NCI-H2227 treated with DMSO at 0.1 percent for 48 hours (cell line): ENCODE measurements at places on chromosomes 6 and 20.

DNA sequence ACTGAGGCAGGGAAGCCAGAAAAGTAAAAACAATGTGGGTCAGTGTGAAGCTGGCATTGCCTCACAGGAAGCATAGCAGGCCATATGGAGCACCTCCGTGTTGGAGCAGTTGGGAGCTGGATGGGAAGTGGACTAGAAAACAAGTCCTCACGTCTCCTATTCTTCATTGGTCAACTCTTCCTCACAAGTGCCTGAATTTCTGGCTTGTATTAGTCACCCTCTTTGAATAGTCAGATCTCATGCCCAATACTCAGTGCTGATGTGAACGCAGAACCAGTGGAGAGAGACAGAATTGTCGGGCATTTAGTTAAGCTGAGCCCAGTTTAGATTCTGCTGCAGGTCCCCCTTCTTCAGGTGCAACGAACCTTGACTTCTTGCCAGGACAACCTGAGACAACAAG is 22.3 kb upstream of the RSPO3 start:
- DNase-seq, result no peak

DNA sequence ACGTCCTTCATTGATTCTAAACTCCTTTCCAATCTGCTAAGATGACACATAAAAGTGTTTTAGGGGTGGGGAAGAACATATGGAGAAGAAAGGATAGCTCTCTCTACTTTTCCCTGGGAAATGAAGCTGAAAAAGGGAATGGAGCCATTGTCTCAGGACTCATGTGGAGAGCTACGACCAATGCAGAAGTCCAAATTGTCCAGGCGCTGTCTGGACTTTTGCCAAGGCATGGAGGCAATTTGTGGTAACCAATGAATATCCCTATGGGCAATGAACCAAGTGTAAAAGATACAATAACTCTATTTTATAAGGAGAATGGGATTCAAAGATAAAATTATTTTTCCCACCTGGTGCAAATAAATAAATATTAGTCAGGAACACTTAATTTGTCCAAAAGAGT is 16.1 kb downstream of the FBXL4 start:
- DNase-seq, result no peak

- no peak for DNase-seq
These were observed 46.9 kb downstream of the TRAF3IP2 start for GRCh38 chr6:111558690-111559187.

- DNase-seq, result no peak
These were observed 4.5 kb downstream of the PMEPA1 start for GRCh38 chr20:57705127-57705899.

DNA sequence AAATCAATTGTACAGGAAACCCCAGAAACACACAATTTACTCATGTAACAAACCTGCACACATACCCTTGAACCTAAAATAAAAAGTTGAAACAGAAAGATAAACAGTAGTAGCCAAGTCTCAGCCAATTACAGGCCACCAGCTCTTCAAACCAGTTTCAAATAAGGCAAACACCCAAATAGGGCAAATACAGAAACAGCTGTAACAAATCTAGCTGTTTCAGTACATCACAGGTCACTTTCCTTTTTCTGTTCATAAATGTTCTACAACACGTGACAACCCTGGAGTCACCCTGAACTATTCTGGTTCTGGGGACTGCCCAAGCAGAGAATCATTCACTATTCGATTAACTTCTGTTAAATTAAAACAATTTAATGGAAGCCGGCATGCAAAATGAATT is 329.0 kb downstream of the GJA1 start:
- no peak for DNase-seq

DNA sequence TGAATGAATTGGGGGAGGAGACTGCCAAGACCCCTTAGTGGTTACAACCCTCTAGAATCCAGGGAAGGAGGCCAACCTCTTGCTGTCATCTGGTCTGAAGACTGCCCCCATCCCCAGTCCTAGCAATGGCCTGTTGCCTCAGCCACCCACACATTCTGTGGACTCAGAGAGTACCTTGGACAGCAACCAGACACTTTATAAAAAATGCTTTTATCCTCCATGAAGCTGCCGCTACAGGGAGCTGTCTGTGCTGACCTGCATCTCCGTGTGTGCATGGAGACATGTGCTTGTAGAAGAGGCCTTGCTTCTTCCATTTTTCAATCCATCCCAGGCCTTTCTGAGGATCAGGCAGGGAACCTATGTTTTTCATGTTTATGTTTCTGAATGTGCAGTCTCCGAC is 15.2 kb downstream of the CDH22 start:
- no peak for DNase-seq

- DNase-seq, result peak; percentile 24
These were observed 347.9 kb downstream of the RFPL4B start for GRCh38 chr6:112695001-112695400.

GRCh38 chr6:44522871-44523270 is 135.4 kb downstream of the CDC5L start:
- no peak for DNase-seq

DNA sequence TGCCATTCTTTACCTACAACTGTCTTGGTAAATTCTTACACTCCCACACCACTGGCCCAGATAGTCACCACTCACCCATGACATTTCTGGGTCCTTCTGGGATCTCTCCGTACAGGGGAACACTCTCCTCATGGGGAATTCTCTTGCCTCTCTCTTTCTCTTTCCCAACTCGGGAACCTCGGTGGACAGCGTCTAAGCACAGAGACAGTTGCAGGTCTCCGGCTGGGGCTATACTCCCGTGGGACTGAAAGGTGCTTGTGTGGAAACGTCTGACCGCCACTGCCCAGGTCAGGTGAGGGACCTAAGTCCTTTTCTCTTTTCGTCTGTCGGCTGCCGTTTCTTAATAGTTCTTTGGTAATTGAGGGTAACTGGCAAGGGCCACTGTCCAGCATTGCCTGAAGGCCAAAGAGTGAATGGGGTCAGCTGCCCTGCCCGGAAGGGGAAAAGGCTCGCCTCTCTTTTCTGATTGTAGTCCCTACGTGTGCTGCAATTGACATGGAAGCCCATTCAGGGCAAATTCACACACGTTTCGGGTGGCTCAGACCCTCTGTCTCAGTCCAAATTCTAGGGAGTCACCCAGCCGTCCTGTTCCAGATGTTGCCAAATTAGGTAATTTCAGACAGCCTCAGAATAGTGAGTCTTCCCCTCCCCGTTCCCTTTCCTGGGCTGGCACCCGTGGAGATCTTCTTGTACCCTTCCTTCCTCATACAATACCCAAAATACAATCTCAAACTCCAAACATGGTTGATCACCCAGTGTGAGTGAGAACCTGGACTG is 31.2 kb upstream of the RIPK1 start:
- DNase-seq, result no peak

DNA sequence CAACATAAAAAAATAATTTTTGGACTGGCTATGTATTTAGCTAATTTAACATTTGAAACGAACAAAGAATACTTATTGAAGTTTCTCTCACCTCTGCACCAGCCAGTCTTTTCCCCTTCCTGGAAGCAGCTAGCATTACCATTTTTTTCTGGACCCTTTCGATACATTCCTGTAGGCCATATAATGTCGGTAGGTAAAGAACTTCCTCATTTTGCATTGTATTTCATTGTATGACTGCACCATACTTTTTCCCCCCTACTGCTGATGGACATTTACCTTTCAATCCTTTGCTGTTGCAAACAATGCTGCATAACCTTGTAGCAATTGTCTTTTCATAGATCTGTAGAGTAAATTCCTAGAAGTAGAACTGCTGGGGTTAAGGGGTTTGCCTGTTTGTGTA is 17.6 kb downstream of the CBFA2T2 start:
- no peak for DNase-seq

- DNase-seq, result no peak
These were observed 149.7 kb downstream of the MRPL14 start for GRCh38 chr6:43977404-43978111.

DNA sequence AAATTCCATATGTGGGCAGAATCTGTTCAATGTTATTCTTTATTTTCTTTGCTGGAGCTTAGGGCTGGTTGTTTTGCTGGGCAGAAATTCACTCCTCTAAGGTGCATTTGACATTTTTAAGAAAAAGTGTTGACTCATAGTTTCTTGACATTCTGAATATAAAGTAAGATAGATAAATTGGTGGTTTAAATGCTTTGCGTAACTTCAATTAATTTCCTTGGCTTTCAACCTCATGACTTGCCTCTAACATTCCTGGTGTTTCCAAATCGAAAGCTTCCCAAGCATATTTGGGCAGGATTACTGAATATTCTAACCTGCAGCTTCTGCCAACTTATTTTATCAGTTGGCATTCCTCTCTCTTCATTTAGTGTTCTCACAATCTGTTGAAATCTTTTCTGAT is 718.7 kb upstream of the ADGRB3 start:
- no peak for DNase-seq

DNA sequence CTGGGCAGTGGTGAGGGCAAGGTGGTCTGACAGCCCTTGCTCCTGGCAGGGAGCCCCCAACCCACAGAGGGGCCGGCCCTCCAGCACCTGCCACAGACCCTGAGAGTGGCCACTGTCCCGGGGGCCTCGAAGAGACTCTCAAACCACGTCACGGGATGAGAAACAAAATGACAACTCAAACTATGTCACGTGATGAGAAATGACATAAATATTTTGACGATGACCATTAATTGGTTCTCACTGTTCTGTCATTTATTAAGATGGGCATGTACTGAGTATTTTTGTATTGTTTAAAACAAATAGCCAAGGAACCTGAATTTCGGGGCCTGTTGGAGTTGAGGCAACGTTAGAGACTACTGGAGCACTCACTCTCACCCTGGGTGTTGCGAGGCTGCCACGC is 135.5 kb downstream of the WDR27 start:
- no peak for DNase-seq

- no peak for DNase-seq
These were observed 18.2 kb downstream of the SNAP25 start for GRCh38 chr20:10236540-10237533.

DNA sequence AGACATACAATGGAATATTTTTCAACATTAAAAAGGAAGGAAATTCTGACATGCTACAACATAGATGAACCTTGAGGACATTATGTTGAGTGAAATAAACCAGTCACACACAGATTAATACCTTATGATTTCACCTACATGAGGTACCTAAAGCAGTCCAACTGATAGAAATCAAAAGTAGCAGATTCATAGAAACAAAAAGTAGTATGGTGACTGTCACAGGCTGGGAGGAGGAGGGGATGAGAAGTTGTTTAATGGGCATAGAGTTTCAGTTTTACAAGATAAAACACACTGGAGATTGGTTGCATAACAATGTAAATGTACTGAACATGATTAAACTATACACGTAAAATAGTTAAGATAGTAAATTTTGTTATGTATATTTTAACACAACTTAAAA is 48.5 kb upstream of the OLIG3 start:
- no peak for DNase-seq

DNA sequence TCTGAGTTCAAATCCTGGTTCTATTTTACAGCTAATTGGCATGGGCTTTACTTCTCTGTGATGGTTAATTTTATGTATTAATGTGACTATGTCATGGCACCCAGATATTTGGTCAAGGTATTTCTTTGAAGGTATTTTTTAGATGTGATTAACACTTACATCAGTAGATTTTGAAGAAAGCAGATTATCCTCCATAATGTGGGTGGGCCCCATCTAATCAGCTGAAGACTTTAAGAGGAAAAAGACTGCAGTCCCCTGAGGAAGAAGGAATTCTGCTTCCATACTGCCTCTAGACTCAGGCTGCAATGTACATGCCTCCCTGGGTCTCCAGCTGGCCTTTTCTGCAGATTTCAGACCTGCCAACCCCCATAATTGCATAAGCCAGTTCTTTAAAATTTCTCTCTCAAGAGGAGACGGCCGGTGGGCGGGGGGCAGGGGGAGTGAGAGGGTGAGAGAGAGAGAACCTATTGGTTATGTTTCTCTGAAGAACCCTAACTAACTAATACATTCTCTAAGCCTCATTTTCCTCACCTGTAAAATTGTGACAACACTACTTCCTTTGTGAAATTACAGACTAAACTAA is 338.2 kb upstream of the PRDM1 start:
- no peak for DNase-seq

GRCh38 chr6:71332012-71332411 is 43.4 kb downstream of the OGFRL1 start:
- DNase-seq, result no peak

- DNase-seq, result no peak
These were observed 21.3 kb downstream of the ZNF831 start for GRCh38 chr20:59184880-59185447.

DNA sequence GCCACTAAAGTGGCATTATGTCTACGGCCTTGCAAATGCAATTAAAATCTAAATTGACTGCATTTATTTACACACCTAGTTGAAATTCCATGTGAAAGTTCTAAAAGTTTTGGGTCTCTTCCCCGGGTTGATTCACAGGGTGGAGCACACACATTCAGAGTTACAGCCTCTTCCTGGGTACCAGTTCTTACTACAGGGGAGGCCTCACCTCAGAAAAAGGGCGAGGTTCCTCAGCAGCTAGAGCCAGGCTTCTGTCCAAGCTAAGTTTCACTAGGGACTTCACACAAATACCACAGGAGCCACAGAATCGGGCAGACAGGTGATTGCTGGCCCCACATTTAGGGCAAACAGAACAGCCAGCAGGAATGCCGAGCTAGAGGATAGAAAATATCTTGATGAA is 52.7 kb downstream of the DZANK1 start:
- no peak for DNase-seq

GRCh38 chr6:93550551-93551276 is 131.4 kb upstream of the EPHA7 start:
- no peak for DNase-seq

GRCh38 chr6:5435449-5435848 is 174.1 kb downstream of the FARS2 start:
- no peak for DNase-seq

GRCh38 chr20:16701296-16701695 is 28.5 kb upstream of the SNRPB2 start:
- DNase-seq, result no peak

DNA sequence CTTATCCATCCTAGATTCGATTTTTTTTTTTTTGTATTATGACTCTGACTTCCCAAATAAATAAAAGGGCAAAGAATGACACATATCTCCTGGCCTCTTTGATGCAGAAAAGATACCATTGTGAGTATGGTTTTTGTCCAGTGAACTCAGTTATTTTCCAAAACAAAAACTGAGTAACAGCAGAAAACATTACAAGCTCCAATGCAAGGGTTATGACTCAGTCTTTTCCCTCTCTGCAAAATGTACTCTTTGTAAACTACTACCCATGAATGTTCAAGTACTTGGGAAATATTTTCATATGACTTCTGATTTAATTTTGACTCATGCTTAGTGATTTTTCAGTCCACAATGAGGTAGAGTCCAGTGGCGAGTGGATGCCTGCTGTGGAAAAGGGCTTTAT is 355.3 kb downstream of the RNF144B start:
- no peak for DNase-seq

GRCh38 chr20:47501116-47501481 is 588 bp upstream of the NCOA3 start:
- no peak for DNase-seq

DNA sequence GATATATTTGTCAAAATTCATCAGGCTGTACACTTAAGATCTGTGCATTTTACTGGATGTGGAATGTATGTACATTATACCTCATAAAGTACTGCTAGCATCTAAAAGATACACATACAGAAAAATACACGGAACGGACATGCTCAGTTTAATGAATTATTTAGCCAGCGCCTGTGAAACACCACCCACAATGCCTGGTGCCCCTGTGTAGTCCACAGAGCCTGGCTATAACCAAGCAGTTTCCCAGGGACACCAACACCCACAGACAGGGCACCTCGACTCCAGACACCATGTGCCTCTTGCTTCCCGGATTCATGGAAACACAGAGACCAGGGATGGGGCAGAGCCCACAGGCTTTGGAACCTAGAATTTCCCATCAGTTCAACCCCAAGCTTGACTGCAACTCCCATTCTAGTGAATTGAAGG is 17.4 kb upstream of the ARMC12 start:
- no peak for DNase-seq

- DNase-seq, result no peak
These were observed 136.5 kb downstream of the ATXN1 start for GRCh38 chr6:16624636-16625290.
